ENCODE measurements at places on chromosomes 7 and 10.

GRCh38 chr10:110258542-110258941 lies 46.2 kb downstream of the SMNDC1 start:
- DNase-seq = no peak

DNA sequence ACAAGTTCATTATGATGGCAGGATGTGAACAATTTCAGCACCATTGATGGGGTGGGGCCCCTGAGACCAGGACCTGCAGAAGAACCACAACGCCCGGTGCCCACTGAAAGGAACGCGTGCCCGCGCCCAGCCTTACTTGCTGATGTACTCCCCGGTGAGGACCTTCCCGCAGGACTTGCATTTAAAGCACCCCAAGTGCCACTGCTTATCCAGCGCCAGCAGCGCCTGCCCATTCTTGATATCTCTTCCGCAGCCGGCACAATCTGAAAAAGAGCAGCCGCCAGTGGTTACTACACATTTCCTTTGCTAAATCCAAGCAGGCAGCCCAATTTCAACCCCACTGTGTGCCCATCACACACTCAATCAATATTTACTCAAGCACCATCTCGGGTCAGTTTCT lies 110.6 kb downstream of the ABLIM1 start:
- DNase-seq = no peak

GRCh38 chr10:97916586-97916985 lies 66.9 kb downstream of the GOLGA7B start:
- no peak for DNase-seq

DNA sequence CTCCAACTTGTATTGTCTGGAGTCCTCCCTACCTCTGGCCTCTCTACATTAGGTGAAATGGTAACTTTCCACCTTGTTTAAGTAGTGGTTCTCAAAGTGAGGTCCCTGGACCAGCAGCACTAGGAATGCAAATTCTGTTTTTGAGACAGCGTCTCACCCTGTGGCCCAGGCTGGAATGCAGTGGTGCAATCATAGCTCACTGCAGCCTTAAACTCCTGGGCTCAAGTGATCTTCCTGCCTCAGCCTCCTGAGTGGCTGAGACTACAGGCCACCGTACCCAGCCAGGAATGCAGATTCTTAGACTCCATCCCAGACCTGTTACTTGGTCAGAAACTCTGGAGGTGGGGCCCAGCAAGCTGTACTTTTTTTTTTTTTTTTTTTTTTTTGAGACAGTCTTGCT lies 6.8 kb upstream of the TBL2 start:
- DNase-seq = no peak

- DNase-seq = no peak
Measured at GRCh38 chr7:148590471-148590870, at the start of gene C7orf33. Gene C7orf33 (plus strand): TSS chr7:148590766. CDS start chr7:148590926, 160 bp downstream.
